ENCODE measurements at places on chromosomes 13 and 19. TPM values are rescaled to one million over a fixed set of nuclear protein-coding genes. Genes with fewer than 3 reads are reported as not detected.

The SPRED3 gene
- 10.9 TPM for total RNA-seq

The FGF22 gene
- 0.91 TPM for total RNA-seq

The IL4I1 gene
- total RNA-seq, result not detected

The TMEM38A gene
- 4.7 TPM for total RNA-seq

The ARHGEF7 gene
- 32.9 TPM for total RNA-seq

The SIAH3 gene
- total RNA-seq, result not detected

The ZGLP1 gene
- 2.4 TPM for total RNA-seq

The PGLYRP2 gene
- not detected for total RNA-seq

The ZNF677 gene
- total RNA-seq, result 10.1 TPM

The KLK10 gene
- not detected for total RNA-seq

The CELF5 gene
- total RNA-seq, result not detected

The CRX gene
- not detected for total RNA-seq

The SMAD9 gene
- 0.49 TPM for total RNA-seq

The FFAR1 gene
- total RNA-seq, result 0.16 TPM

The CGB3 gene
- total RNA-seq, result not detected

The CGB2 gene
- total RNA-seq, result not detected

The APLP1 gene
- 5.3 TPM for total RNA-seq

The ZNF540 gene
- total RNA-seq, result 0.15 TPM

The C5AR2 gene
- not detected for total RNA-seq

The VWA8 gene
- total RNA-seq, result 12.7 TPM

The SMIM44 gene
- not detected for total RNA-seq

The C3 gene
- 7.9 TPM for total RNA-seq

The CABP5 gene
- total RNA-seq, result not detected

The RUBCNL gene
- 0.64 TPM for total RNA-seq

The SIGLEC12 gene
- total RNA-seq, result not detected

The NCAN gene
- total RNA-seq, result 0.03 TPM

The RELB gene
- total RNA-seq, result 22.0 TPM

The SYNGR4 gene
- total RNA-seq, result not detected

The ADGRE1 gene
- total RNA-seq, result 4.9 TPM

The ACP7 gene
- not detected for total RNA-seq

The DNM2 gene
- 94.8 TPM for total RNA-seq

The KLK3 gene
- not detected for total RNA-seq

The RGL3 gene
- total RNA-seq, result 17.9 TPM

The ILF3 gene
- total RNA-seq, result 361 TPM

The CGB1 gene
- total RNA-seq, result not detected

The MUC16 gene
- not detected for total RNA-seq

The BRME1 gene
- total RNA-seq, result 5.6 TPM

The SPACA6 gene
- 3.8 TPM for total RNA-seq

The CD209 gene
- not detected for total RNA-seq

The CYP4F3 gene
- total RNA-seq, result 0.08 TPM
